Neural progenitor cell (in vitro differentiated cells): ENCODE measurements at places on chromosomes 13 and 19. TPM values are rescaled to one million over a fixed set of nuclear protein-coding genes. Genes with fewer than 3 reads are reported as not detected.

The TUBA3C gene
- not detected in 2 replicates for total RNA-seq

The CFD gene
- 0.90 TPM in 1 of 2 replicates, not detected in the other for total RNA-seq

The ZNF544 gene
- 86.0 and 104 TPM in 2 replicates for total RNA-seq

The ONECUT3 gene
- total RNA-seq, result 0.09 TPM in 1 of 2 replicates, not detected in the other

The MUC16 gene
- total RNA-seq, result under 0.01 and 0.07 TPM in 2 replicates

The ZNF135 gene
- 9.5 and 11.1 TPM in 2 replicates for total RNA-seq

The POU2F2 gene
- total RNA-seq, result 0.31 and 0.69 TPM in 2 replicates

The KLK3 gene
- total RNA-seq, result not detected in 2 replicates

The TEX101 gene
- not detected in 2 replicates for total RNA-seq

The NCR1 gene
- not detected in 2 replicates for total RNA-seq

The OR4F17 gene
- not detected in 2 replicates for total RNA-seq

DNA sequence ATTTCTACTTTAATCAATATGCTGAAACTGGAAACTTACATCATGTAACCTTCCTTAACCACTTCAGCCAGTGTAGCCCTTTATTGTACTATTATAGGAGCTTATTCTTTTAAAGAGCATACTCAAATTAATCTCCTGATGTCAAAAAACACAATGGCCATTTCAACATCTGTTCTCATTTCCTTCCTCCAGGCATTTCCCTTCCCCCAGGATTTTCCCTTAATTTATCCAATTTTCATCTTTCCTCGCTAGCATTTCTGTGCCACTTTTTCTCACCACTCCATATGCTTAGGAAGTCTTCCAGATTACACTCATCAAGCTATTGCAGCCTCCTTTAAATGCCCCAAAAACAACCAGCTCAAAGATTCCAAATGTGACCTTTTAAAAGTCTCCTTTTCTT lies 265.0 kb downstream of the PCDH9 start:
- H3K36me3 ChIP-seq, result no peaks in the 10 kb centered on the region
- no peaks in the 10 kb centered on the region for H3K4me1 ChIP-seq
- H3K27ac ChIP-seq, result no peak overlapping the region
- DNase-seq, result no peak

DNA sequence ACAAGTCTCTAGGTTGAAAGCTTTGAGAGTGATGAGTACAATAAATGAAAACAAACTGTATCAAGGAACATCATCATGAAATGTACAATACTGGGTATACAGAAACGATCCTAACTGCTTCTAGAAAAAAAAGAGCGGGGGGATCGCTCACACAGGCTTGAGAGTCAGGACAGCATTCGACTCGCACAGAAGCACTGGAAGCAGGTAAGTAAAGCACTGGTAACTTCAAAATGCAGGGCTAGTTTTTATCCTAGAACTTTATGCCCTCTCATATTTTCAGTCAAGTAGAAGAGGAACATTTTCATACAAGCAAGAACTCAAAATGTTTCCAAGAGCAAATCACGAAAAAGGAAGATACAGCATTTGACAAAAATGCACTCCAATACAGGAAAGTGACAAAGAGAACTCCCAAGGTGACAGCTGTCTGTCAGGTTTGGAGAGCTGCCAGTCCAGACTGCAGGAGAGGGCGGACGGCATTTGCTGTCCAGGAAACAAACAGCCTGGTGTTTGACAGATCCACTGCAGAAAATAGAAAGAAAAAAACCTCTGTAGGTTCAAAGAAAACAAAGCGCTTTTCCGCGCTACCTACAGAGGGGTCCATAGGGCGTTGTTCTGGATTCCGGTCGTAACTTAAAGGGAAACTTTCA lies 58.2 kb upstream of the XPO4 start:
- H3K27ac ChIP-seq, result no peak overlapping the region
- no peaks in the 10 kb centered on the region for H3K36me3 ChIP-seq
- no peaks in the 10 kb centered on the region for H3K27me3 ChIP-seq
- no peaks in the 10 kb centered on the region for H3K4me1 ChIP-seq

DNA sequence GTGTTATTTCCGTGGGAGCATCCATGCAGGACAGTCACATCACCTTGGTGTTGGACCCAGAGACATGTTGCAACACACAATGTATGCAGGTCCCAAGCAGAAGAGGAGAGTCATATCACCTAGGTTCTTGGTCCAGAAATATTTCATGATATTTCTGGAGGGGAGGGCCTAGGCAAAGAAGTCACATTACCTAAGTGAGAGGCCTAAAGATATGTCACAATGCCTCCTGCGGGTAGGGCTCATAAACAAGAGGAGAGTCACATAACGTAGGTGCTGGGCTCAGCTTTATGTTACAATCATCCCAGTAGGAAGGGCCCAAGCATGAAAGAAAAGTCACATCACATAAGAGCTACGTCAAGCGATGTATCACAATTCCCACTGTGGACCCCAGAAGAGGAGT lies 10.8 kb upstream of the ZNF724 start:
- no peaks in the 10 kb centered on the region for H3K4me1 ChIP-seq
- H3K27ac ChIP-seq, result no peak overlapping the region
- no peaks in the 10 kb centered on the region for H3K27me3 ChIP-seq
- no peak for DNase-seq

DNA sequence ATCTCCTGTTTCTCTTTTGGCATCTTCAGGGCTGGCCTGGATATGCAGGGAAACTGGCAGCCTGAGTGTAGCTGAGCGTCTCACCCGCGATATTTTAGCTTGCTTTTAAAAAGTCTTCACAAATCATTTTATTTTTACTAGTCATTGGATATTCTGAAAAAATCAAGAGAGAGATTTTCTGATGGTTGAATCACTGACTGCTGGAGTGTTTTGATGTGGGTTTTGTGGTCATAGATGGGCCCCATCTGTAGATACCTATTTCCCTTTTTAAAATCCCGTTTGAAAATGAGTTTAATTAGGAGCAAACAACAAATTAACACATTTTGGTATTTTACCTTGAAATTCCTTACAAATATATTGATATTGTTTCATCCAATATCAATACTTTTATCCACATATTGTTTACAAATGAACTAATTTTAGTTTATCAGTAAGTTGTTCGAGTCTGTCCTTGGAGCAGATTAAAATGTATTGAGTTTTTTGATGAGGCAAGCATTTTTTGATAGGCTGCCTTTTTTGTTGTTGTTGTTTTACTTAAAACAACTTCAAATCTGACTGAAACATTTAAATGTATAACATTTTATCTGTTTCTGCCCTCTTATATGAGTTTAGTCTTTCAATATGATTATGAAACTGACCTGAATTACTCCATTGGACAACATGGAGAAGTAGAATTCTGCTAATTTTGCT lies 21.5 kb upstream of the OXGR1 start:
- no peak overlapping the region for H3K27ac ChIP-seq
- H3K4me3 ChIP-seq, result no peak overlapping the region
- peaks cover 25% of the 10 kb centered on the region for H3K27me3 ChIP-seq
- no peaks in the 10 kb centered on the region for H3K36me3 ChIP-seq

GRCh38 chr13:98761126-98761985 lies 8.9 kb upstream of the SLC15A1 start:
- DNase-seq, result no peak
- H3K36me3 ChIP-seq, result no peaks in the 10 kb centered on the region
- H3K4me3 ChIP-seq, result no peak overlapping the region
- H3K4me1 ChIP-seq, result no peaks in the 10 kb centered on the region
- H3K27me3 ChIP-seq, result no peaks in the 10 kb centered on the region

DNA sequence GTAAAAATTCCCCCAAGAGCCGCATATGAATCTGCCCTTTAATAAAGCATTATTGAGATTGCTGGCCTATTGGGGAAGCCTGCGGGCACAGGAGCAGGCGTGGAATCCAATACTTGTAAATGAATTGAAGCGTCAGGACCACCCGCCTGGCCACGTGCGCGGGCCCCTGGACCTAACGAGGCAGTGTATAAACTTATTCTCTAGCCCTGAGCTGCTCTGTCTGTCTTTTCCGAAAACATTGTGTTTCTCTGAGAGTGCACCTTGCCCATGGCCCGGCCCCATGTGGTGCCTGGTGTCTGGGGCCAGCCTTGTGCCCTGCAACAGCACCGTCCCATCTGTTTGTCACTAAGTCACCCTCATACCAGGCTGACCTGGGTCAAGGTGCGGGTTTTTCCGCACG lies 14.4 kb downstream of the UBXN6 start:
- no peaks in the 10 kb centered on the region for H3K27me3 ChIP-seq
- H3K27ac ChIP-seq, result peak overlapping the region; percentile 46
- H3K4me3 ChIP-seq, result no peak overlapping the region
- H3K4me1 ChIP-seq, result no peaks in the 10 kb centered on the region
- no peaks in the 10 kb centered on the region for H3K36me3 ChIP-seq

DNA sequence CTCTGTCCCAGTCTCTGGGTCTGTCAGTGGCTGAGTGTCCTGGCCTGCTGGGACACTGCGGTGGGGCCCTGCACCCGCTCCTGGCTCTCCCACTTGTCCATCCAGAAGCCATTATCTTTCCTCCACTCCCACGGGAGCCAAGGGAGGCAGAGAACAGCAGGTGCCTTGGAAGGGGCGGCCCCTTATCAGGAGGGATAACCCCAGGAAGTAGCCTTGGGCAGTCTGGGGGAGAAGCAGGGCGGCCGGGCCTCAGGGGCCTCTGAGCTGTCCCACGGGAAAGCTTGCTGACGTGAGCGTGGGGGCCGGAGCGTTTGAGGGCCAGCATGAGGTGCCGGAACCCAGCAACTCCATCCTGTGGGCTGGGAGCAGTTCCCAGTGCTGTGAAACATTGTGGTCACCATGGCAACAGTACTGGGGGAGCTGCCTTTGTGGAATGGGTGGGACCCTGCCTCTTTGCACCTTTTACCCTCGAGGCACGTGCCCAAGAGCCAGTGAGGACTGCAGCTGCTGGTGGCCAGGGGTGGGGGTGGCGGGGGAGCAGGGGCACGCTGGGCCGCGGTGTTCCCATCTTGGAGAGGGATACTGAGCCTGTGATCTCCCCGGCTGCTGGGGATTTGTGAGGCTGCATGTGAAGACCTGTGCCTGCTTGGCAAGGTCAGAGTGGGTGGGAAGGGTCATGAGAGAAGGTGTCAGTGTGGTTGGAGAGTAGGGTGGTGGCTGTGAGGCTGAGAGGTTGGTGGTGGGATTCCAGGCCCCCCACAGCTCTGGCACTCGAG lies 20.9 kb downstream of the KLHL26 start:
- no peak overlapping the region for H3K4me3 ChIP-seq
- peaks cover 11% of the 10 kb centered on the region for H3K4me1 ChIP-seq
- H3K27me3 ChIP-seq, result no peaks in the 10 kb centered on the region

GRCh38 chr13:21894091-21894490 lies 223.2 kb downstream of the FGF9 start:
- H3K27me3 ChIP-seq, result no peaks in the 10 kb centered on the region
- DNase-seq, result no peak
- H3K27ac ChIP-seq, result no peak overlapping the region
- H3K4me1 ChIP-seq, result no peaks in the 10 kb centered on the region
- no peak overlapping the region for H3K4me3 ChIP-seq
- no peaks in the 10 kb centered on the region for H3K36me3 ChIP-seq

- H3K4me3 ChIP-seq, result no peak overlapping the region
- H3K36me3 ChIP-seq, result no peaks in the 10 kb centered on the region
- no peaks in the 10 kb centered on the region for H3K27me3 ChIP-seq
- no peak overlapping the region for H3K27ac ChIP-seq
- DNase-seq, result no peak
Observed at GRCh38 chr13:101706651-101707050, 254.2 kb downstream of the ITGBL1 start.

DNA sequence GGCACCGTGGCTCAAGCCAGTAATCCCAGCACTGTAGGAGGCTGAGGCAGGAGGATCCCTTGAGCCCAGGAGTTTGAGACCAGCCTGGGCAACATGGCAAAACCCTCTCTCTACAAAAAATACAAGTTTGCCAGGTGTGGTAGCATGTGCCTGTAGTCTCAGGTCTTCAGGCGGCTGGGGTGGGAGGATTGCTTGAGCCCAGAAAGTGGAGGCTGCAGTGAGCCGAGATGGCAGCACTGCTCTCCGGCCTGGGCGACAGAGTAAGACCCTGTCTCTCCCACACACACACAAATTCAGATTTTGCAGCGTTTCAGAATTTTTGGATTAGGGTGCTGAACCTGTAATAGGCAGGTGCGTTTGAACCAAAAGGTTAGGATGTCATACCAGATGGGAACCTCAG lies 2.2 kb downstream of the RPS11 start:
- peak overlapping the region; percentile 25 for H3K27ac ChIP-seq
- H3K4me3 ChIP-seq, result no peak overlapping the region
- H3K27me3 ChIP-seq, result no peaks in the 10 kb centered on the region

GRCh38 chr13:74025369-74025768 lies 108.8 kb downstream of the KLF12 start:
- H3K4me1 ChIP-seq, result peaks cover 18% of the 10 kb centered on the region
- no peak overlapping the region for H3K27ac ChIP-seq
- no peak for DNase-seq
- no peak overlapping the region for H3K4me3 ChIP-seq
- no peaks in the 10 kb centered on the region for H3K36me3 ChIP-seq

- no peak overlapping the region for H3K27ac ChIP-seq
- DNase-seq, result no peak
- no peak overlapping the region for H3K4me3 ChIP-seq
- no peaks in the 10 kb centered on the region for H3K4me1 ChIP-seq
- H3K36me3 ChIP-seq, result no peaks in the 10 kb centered on the region
Observed at GRCh38 chr19:30078381-30078910, 136.4 kb downstream of the URI1 start.

- no peaks in the 10 kb centered on the region for H3K27me3 ChIP-seq
- peak; percentile 82 for DNase-seq
- no peak overlapping the region for H3K27ac ChIP-seq
- peaks cover 5% of the 10 kb centered on the region for H3K4me1 ChIP-seq
- no peak overlapping the region for H3K4me3 ChIP-seq
Observed at GRCh38 chr19:55113570-55114039, 3.8 kb downstream of the PPP1R12C start.

DNA sequence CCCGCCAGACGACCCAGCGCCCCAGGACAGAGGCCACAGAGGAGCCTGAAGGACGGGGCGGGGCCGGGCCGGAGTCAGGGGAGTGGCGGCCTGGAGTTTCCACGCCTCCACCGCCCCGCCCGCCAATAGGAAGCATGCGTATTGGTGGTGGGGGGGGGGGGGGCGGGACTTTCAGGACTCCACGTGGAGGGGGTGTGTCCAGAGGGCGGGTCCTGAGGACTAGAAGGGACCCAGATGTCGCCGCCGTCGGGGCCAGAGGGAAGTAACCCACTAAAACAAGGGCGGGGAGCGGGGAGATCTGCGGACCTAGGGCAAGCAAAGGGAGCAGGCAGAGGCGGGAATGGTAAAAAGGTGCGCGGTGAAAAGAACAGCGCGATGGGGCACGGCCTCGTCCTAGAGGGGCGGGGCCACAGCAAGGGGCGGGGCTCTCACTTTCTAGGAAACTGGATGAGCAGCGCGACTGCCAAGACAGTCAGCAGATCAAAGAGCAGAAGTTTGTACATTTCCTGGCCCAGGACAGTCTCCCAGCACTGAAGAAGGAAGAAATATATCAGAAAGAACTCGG lies 2.8 kb upstream of the LENG1 start:
- H3K27ac ChIP-seq, result no peak overlapping the region
- peaks cover 4% of the 10 kb centered on the region for H3K4me1 ChIP-seq
- DNase-seq, result peak; percentile 83
- peaks cover 39% of the 10 kb centered on the region for H3K27me3 ChIP-seq

DNA sequence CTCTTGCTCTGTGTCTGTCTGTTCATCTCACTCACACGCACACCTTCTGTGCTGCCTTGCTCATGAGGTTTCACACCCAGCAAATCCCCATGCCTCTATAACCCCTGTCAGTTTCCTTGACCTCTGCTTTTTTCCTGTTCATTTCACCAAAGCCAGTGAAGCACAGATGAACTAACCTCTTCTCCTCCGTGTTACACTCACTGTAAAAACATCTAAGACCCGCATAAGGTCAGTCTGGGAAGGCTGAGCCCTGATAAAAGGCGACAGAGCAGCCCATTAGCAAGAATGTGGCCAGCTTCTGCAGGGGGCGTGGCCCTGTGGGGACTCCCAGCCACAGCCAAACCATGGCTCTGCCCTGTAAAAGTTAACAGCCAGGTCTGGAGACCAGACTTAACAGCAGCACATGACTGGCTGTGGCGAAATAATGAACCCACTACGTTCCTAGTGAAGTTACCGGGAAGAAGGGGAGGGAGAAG lies 42.8 kb upstream of the NPAS1 start:
- H3K27ac ChIP-seq, result peak overlapping the region; percentile 74
- H3K36me3 ChIP-seq, result no peaks in the 10 kb centered on the region
- peaks cover 44% of the 10 kb centered on the region for H3K4me1 ChIP-seq
- no peaks in the 10 kb centered on the region for H3K27me3 ChIP-seq
